ENCODE measurements at places on chromosomes 1 and 21.

DNA sequence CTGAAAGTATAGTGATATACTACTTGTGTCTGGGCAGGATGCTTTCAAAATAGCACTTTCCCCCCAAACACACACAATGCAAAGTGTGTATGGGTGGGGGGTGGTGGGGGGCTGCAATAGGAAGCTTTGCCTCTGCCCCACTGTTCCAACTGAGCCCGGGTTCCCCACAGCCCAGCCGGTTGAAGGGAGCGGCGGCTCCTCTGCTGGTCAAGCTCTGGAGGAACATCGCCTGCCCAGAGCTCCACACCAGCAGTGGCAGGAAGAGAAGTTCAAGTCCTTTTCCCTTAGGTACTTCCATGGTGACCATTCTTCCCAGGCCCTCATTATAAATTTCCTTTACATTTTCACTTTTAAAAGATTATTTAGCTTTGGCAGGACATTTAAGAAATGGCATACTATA, 74.9 kb downstream of the CAPZB start:
- no peak for DNase-seq

GRCh38 chr1:203652724-203653461, 26.3 kb downstream of the ATP2B4 start:
- peak; percentile 49 for DNase-seq

- DNase-seq = no peak
Measured at GRCh38 chr21:46205166-46205565, 20.9 kb upstream of the SPATC1L start.

- no peak for DNase-seq
Measured at GRCh38 chr21:44331650-44332307, 7.4 kb downstream of the CFAP410 start.

DNA sequence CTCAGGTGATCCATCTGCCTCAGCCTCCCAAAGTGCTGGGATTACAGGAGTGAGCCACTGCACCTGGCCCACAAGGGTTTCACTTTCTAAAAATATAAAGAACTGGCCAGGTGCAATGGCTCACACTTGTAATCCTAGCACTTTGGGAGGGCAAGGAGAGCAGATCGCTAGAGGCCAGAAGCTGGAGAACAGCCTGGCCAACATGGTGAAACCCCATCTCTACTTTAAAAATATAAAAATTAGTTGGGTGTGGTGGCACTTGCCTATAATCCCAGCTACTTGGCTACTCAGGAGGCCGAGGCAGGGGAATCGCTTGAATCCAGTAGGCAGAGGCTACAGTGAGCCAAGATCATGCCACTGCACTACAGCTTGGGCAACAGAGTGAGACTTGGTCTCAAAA, 25.7 kb downstream of the MRPL39 start:
- no peak for DNase-seq

DNA sequence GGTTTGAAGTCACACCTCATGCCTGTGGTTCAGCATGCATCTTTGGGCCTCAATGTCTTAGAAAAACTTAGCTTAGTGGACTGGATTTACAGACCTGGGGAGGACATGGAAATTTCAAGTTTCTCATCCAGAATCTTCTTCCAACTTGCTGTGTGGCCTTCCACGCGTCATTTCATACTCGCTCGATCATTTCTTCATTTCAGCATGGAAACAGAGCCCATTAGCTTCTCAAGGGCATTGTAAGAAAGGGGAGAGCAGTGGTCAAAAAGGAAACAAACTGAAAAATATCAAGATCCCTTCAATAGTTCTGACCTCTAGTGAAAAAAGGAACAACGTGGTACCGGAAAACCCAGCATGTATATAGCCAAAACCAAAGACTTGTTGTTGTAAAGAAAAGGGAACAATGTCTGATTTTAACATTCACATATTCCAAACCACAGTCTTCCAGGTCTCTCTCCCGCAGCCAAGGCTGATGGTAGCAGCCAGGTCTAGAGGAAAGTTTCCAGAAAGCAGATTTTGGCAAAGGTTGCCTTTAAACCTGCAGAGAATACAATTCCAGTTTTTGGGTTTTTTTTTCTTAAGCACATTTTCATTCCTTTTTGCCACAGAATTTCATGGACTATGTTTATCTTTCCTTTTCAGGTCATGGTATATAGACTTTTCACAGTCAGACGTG, 97.0 kb upstream of the CDC42BPA start:
- no peak for DNase-seq

DNA sequence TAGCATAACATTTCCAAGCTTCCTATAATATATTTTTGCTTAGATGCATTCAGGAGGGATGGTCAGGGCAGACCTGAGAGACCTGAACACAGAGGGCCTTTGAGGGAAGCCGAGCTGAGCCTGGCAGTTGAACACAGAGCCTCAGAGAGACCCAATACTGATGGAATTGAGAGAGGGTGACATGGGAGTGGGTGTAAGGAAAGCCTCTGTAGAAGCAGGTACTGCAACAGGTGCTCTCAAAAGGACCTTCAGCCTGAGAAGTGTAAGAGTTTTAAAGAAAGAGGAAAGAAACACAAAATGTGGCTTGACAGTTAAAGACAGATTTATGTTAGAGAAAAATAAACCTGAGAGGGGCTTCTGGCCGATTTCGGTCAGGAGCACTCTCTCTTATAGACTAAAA, 73.9 kb upstream of the PGBD5 start:
- DNase-seq = no peak

All from GM12878 (cell line).